ENCODE measurements at places on chromosomes 13 and 19.

- no peak for DNase-seq
Observed at GRCh38 chr13:104837756-104838155, 1697.7 kb downstream of the EFNB2 start.

DNA sequence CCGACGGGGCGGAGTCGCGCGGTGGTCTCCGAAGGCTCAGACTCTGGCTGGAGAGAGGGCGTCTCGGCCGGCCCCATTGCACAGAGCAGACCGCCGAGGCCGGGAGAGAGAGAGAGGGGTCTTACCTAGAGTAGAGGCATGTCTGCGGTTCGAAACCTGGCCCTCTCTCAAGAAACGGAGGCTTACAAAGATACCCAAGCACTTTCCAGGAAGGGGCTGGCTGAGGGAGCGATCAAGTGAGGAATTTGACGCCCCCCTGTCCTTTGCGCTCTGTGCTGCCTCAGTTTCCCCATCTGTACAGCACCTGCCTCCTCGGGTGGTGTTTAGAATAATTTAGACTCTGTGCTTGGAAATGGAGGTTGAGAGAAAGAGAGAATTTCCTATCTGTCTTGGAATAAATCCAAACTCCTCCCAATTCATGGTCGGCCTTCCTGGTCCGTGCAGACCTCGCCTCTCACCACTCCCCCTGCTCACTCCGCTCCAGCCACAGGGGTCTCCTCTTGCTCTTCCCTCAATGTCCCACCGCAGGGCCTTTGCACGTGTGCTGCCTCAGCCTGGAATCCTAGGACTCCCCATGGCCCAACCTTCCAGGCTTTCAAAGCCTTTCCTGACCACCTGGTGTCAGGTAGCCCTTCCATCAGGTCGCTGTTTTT lies 658 bp upstream of the ISOC2 start:
- no peak for DNase-seq

DNA sequence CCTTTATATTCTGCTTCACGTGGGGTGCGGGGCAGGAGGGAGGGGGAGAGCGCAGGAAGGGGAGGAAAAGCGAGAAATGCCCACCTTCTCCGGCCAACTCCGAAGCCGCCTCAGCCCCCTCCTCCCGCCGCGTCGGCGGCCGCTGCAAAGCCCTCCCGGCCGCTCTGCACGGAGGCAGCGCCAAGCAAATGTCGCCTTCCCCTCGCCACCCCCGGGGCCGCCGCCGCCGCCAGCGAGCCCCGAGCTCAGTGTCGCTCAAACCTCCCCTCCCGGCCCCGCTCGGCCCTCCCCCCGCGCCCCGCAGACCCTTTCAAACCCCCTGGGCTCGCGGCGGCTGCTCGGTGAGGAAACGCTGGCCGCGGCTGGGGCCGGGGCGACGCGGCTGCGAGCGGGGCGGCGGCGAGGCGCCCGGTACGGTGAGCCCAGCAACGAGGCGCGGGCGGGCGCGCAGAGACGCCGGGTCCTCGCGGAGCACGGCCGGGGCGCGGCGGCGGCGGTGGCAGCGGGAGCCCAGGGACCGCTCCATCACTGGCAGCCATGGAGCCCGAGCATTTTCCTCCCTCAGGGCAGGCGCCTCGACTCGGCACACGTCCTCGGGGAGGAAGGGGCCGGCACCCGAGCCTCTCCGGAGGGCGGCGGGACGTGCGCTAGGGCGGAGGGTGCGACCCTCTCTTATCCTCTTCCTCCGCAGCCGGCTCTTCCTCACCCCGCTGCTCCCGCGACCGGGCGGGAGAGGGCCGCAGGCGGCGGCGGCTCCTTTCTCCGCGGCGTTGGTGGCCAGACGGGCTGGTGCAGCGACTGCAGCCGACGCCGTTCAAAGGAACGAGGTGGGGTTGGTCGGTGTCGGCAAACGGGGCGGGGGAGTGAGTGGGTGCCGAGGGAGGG lies 463 bp upstream of the TSC22D1 start:
- peak; percentile 63 for DNase-seq

DNA sequence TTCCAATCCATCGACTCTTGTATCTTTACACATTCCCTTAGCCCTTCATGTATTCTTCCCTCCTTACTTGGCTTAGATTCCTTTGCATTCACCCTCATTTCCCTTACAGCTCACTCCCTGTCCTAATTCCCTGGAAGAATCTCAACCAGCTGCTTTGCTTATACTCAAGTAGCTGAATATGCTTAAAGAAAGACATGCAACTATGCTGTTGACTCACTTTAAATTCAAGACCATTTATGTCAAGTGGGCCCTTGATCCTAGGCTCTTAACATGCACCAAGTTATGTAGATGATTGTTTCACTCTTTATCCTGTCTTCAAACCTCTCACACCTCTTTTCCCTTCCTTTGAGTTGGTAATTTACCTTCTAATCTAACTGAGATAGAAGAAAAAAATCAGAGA lies 7.4 kb downstream of the CCDC122 start:
- DNase-seq: no peak

GRCh38 chr19:47447470-47448359 lies 24.0 kb downstream of the SLC8A2 start:
- DNase-seq: peak; percentile 88

DNA sequence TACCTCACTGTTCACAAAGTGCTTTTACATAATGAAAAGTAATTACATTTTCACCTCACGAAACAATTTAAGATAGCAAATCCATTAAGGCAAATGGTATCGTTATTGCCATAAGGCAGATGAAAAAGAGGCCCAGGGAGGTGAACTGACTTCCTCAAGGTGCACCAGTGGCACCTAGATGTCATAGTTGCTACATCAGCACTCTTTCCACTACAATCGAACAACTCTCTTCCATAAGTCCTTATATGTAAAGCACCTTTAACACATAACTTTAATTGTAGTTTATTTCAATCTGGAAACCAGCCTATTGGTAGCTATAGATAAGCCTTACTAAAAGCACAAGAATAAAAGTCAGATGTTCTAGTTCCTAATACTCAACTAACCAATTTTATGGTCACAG lies 35.1 kb downstream of the XPO4 start:
- no peak for DNase-seq

GRCh38 chr13:87453244-87453643 lies 217.9 kb upstream of the SLITRK5 start:
- no peak for DNase-seq

GRCh38 chr13:29301027-29301426 lies 294.5 kb downstream of the SLC7A1 start:
- no peak for DNase-seq

DNA sequence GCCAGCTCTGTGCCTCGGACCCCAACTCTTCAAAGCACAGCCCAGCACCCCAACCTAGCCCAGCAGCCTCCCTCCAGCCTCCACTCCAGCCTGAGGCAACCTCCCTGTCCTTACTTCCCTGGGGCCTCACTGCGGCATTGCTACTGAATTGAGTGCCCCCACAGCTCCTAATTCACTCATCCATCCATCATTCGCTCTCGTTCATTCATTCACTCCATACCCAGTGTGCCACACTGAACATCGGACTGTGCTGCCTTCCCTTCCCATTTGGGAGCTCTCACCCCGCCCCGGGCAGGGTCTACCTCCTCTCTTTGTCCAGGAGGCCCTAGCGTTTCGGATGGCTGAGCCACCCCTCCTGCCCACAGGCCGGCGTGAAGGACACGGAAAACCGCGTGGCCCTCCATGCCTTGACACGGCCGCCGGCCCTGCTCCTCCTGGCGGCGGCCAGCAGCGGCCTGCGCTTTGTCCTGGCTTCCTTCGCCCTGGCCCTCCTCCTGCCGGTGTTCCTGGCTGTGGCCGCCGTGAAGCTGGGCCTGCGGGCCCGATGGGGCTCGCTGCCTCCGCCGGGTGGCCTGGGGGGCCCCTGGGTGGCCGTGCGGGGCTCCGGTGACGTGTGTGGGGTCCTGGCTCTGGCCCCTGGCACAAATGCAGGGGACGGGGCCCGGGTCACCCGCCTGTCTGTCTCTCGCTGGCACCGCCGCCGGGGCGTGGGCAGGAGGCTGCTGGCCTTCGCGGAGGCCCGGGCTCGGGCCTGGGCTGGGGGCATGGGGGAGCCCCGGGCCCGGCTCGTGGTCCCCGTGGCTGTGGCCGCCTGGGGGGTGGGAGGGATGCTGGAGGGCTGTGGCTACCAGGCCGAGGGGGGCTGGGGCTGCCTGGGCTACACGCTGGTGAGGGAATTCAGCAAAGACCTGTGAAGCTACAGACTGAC lies 1.3 kb downstream of the NAT14 start:
- no peak for DNase-seq

GRCh38 chr19:508204-509150 lies 1.2 kb downstream of the TPGS1 start:
- DNase-seq: no peak

GRCh38 chr13:100859861-100860260 lies 185.3 kb upstream of the TMTC4 start:
- DNase-seq: no peak

DNA sequence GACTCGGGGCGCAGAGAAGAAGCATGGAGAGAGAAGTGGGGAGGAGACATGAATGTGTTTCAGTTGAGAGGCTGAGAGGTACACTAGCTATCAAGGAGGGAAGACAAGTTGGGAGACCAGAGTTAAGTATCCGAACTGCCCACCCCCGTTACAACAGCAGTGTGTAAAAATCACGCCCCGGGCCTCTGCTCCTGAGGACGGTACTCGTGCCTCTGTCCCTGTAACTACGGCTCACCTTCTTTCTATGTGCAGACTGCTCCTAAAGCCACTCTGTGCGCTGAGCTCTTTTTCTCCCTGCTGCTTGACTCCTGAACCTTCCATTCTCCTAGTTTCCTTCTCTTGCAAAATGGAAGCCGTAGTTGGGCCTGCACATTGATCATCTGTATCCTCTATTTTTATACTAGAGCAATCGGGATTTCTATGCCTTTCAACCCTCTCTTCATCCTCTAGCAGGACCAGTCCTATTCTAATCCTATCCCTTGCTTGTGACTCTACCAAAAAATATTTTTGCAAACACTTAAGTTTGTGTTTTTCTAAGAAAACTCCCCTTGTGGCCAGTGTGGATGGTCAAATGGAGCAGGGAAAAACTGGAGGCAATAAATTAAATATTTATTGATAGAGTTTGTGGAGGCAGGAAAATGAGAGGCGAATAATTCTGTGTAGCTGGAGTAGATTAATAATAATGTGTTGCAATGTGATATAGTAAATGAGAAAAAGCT lies 569 bp downstream of the POLR1D start:
- no peak for DNase-seq

GRCh38 chr19:18157465-18158063 lies 4.6 kb downstream of the PIK3R2 start:
- DNase-seq: peak; percentile 46

GRCh38 chr19:16060294-16060693 lies 16.0 kb upstream of the TPM4 start:
- DNase-seq: no peak

- DNase-seq: no peak
Observed at GRCh38 chr13:25034173-25034572, 61.8 kb upstream of the PABPC3 start.

- DNase-seq: peak; percentile 36
Observed at GRCh38 chr19:37594982-37595382, 306 bp downstream of the ZNF540 start.

DNA sequence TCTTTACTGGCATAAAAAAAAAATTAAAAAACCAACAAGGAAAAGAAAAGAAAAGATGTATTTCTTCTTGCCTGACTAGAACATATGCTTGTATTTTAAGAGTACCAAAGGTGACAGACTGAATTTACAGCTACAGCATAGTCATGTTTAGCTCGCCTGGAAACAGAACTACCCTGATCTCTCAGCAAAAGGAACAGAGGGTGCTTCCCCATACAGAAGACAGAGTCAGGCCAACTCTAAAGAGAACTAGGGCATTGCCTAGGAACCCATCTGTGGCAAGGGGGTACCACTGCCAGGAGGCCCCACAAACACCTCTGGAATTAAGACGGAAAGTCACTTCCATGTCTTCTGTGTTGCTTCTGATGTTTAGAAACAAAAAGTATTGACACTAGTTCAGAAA lies 252.1 kb upstream of the STARD13 start:
- DNase-seq: no peak

DNA sequence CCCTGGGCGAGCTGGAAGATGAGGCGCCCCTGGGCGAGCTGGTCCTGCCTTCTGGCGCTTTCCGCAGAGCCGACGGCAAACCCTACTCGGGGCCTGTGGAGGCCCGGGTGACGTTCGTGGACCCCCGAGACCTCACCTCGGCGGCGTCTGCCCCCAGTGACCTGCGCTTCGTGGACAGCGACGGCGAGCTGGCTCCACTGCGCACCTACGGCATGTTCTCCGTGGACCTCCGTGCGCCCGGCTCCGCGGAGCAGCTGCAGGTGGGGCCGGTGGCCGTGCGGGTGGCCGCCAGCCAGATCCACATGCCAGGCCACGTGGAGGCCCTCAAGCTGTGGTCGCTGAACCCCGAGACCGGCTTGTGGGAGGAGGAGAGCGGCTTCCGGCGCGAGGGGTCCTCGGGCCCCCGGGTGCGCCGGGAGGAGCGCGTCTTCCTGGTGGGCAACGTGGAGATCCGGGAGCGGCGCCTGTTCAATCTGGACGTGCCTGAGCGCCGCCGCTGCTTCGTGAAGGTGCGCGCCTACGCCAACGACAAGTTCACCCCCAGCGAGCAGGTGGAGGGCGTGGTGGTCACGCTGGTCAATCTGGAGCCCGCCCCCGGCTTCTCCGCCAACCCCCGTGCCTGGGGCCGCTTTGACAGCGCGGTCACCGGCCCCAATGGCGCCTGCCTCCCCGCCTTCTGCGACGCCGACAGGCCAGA lies 6.3 kb downstream of the CILP2 start:
- no peak for DNase-seq

GRCh38 chr13:45545686-45546409 lies 69.7 kb downstream of the ERICH6B start:
- no peak for DNase-seq

DNA sequence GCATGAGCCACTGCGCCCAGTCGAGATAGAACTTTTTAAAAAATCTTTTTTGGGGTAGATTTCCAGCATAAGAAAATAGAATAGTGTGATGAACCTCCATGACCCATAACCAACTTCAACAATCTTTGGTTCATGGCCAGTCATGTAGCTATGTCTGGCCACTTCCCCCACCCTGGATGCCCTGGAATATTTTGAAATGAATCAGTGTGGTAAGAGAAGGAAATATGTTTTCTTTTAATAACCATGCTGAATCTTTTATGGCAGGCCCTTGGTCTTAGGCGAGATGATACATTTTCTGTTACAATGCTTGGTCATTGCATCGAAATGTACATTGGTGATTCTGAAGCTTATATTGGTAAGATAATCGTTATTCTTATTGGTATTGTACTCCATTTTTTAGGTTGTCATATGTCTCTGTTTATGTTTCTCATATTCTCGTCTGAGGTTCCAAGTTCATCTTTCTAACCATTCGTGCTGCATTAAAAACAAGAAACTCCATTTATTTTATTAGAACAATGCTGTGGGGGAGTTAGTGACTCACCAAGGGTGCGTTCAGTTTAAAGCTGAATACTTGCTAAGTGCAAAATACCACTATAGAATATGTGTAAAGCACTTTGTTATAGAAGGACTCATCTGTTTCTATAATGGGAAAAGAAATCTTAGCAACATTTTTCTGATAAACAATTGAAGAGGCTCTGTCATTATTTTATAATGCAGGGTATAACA lies 16.4 kb upstream of the UPF3A start:
- DNase-seq: no peak

GRCh38 chr19:48310227-48310626 lies 15.1 kb upstream of the EMP3 start:
- DNase-seq: no peak

Data from nephron progenitor cell (in vitro differentiated cells).